ENCODE measurements at places on chromosomes 3 and 15.

DNA sequence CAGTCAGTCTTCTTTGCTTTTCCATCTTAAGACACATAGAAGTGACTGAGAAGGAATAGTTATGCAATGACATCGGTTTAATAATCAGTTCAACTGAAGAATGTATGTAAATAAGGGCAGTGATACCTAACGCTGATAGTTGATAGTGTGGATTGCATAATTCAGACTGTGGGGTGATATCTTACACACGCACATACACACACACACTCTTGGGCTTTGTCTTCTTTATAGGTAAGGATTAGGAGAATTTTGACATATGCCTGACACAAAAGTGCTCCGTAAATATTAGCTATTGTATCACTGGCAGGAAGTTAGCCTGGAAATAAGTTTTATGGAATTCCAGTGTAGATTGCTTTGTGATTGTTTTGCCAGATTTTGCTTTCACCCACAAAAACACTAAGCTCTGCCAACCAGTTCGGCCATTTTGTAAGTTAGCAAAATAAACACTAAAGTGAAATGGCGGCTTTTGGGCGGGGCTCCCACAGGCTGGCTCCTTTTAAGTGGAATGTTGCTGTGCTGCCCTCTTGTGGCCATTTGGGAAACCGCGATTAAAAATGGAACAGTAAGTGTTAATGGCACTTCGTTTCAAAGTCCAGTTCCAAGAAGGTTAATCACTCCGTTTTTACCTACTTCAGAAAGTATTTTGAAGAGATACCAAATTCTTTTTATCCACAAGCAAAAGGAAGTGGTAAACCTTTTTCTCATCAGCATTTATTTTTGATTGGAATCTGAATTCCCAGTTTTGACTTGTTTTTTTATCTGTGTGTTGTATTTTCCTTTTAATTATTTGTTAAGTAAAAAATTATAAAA, 17.7 kb downstream of the CHD2 start:
- peak; percentile 93 for DNase-seq

- no peak for DNase-seq
Measured at GRCh38 chr3:29083081-29083480, 197.8 kb upstream of the RBMS3 start.

GRCh38 chr15:101276501-101277037, 716 bp downstream of the SELENOS start:
- DNase-seq = no peak

DNA sequence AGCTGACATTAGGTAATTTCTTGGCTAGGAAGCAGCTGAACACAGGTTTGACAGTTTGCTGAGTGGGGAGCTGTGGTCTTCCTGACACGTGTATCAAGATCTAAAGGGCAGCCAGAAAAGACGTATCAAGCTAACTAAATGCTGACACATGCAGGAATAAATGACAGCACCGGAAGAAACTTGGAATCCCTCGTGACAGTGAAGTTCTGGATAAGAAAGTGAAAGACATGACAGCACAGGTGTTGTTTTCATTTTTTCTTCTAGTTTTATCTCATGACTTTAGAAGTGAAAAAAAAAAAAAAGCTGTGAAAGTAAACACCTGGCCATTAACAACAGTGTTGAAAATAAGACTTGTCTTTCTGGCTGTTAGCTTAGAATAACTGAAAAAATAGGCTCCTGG, 48.7 kb downstream of the FGF7 start:
- no peak for DNase-seq

GRCh38 chr3:29026286-29026685, 254.6 kb upstream of the RBMS3 start:
- no peak for DNase-seq

DNA sequence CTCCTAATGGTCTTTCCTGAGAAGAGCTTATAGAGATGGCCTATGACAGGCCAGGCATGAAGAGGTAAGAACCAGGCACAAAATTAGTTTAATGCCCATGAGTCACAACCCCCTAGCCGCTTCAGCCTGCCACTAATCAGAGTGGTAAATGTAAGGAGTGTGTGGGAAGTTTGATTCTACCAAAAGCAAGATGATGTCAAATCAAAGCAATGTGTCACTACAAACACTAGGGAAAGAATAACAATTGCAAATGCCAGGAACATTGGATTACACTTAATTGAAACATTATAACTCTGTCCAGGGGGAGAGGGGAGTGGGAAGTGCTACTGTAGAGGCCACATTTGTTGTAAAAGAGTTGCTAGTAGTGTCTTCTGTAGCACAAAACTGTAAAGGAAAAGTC, 596.6 kb upstream of the AGTR1 start:
- DNase-seq = no peak

GRCh38 chr15:54082836-54083492, 104.7 kb downstream of the UNC13C start:
- DNase-seq = no peak

DNA sequence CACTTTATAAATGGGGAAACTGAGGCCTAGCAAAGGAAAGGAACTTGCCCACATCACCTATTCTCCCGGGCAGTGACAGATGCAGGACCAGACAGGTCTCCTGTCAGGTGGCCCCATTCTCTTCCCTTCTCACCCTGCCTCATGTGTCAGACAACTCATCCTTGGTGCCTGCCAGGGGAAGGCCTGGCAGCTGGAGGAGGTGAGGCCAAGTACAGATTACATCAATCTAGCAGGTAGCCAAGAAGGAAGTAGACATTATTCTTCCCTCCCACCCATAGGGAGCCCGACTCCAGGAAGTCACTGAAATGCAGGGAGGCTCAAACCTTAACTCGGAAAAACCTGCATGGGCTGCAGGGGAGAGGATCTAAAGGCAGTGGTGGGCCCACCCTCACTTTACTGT, 39.6 kb downstream of the DAPK2 start:
- DNase-seq = no peak

GRCh38 chr3:71066849-71067261, 516.7 kb downstream of the FOXP1 start:
- DNase-seq = no peak

GRCh38 chr15:84081391-84082168, 154.0 kb upstream of the GOLGA6L4 start:
- no peak for DNase-seq

- DNase-seq = no peak
Measured at GRCh38 chr15:44710236-44711095, 657 bp downstream of the PATL2 start.

DNA sequence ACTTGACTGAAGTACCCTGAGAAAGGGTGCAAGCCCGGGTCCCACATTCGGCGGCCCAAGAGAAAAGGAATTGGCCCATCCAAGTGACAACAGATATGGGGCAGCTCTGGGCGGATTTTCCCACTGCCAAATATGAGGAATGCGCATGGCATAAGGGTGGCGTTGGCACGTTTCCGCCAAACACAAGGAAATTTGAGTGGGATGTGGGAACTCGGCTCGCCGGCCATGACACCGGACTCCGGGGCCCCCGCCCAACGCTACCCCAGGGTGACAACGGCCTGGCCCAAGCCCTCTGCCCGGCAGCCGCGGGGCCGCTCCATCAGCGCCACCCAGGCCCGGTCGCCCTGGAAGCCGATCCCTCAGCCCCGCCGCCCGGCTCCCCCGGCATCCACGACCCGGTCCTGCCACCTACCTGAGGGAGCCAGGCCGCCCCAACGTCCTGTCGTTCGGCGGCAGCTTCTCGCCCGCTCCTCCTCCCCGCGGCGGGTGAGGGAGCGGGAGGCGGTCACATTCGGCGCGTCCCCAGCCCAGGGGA, 449 bp downstream of the RAF1 start:
- DNase-seq = no peak

DNA sequence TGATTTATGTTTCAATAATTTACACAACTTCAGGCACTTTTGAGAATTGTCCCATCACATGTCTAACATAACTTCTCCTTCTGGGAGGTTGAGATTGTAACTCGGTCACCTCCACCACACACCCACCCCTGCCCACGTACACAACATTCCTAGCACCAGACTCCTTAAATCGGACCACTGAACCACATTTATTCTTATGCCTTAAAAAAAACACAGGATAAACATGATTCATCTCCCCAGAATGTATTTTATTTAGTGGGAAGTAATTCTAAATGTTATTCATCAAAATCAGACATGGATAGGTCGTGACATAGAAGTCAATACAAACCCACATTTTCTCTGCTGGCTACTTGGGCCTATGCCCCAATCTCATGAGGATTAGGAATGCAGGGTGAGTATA, 3.0 kb downstream of the SNTN start:
- DNase-seq = no peak

- DNase-seq = no peak
Measured at GRCh38 chr3:66851894-66852613, 146.1 kb upstream of the KBTBD8 start.

DNA sequence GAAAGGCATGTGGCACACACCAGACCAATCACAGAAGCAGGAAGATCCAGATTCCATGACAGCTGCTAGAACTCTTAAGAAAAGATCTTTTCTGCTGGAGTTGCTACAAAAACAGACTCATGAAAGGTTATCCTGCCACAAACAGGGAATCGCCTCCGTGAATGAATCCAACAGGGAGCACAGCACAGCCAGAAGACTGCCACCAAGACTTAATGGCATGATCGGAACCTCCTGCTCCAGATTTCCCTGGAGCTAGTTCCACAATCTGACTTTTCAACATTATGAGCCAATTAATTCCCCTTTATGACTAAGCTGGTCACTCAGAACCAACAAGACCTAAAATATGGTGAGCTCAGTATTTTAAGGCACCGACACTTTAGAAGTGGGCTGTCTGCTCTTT, 232.5 kb downstream of the FOXP1 start:
- DNase-seq = no peak

DNA sequence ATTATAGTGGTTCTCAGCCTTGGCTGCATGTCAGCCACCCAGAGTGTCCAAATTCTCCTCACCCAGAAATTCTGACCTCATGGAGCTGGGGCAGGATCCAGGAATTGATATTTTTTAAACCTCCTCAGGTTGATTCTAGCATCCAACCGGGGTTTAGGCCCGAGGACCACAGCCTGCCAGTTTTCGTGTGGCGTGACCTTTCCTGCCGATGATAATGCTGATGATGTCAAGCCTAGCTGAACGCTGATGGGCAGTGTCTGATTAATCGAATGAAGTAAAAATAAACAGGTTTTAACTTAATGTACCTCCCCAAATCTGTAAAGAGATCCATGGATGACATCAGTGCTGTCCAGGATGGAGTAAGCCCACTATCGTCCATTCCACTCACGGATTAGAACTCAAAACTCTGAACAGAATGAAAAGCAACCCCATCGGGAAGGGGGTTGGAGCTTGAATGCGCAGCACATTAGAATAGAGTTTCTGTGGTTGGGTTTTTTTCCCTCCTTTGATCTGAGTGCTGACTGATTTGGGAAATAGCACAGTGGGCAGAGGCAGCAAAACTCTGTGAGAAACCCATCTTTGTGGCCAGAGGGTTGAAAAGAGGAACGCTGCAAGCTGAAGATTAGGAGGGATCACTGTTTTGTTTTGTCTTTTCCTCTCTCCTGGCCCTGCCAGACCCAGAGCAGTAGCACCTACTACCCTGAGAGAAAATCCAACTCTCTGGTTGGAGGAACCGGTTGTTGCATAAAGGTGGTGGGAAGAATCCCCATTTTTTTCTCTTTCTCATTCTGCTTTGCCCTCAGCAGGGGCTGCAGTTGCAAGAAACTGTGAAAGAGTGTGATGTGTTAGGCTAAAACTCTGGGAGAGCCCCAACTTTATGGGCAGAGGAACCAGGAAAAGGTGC, 153.9 kb downstream of the APBA2 start:
- DNase-seq = no peak

GRCh38 chr3:143307613-143308183, 188.1 kb downstream of the CHST2 start:
- DNase-seq = no peak

- DNase-seq = no peak
Measured at GRCh38 chr15:96046620-96047240, 283.8 kb upstream of the NR2F2 start.

- DNase-seq = no peak
Measured at GRCh38 chr3:52763466-52763865, 7.3 kb downstream of the NEK4 start.

DNA sequence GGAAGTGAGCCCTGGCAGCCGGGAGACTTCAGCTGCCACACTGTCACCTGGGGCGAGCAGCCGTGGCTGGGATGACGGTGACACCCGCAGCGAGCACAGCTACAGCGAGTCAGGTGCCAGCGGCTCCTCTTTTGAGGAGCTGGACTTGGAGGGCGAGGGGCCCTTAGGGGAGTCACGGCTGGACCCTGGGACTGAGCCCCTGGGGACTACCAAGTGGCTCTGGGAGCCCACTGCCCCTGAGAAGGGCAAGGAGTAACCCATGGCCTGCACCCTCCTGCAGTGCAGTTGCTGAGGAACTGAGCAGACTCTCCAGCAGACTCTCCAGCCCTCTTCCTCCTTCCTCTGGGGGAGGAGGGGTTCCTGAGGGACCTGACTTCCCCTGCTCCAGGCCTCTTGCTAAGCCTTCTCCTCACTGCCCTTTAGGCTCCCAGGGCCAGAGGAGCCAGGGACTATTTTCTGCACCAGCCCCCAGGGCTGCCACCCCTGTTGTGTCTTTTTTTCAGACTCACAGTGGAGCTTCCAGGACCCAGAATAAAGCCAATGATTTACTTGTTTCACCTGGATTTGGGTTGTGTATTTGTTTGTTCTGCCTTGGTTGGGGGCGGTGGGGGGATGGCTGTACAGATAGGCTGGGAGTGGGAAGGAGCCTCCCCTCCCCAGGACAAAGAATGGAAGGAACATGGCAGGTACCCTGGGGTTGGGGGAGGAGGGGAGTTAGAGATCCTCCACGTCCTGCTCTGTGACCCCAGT, 2.9 kb upstream of the GRM2 start:
- DNase-seq = no peak

DNA sequence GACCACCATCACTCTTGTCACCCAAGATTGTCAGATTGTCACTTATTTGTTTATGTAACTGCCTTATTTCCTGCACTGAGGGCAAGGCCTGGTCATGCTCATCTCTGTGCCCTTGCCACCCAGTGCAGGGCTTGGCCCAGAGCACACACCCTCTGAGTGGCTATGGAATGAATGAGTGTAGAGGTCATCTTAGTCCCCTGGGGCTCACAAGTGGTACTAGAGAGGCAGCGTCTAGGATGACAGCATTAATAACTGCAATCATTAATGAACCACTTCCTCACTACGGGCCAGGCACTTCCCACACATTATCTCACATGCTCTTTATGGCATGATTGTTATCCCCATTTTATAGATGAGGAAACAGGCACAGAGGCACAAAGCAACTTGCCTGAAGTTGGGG, 117.0 kb downstream of the SMAD6 start:
- DNase-seq = no peak

DNA sequence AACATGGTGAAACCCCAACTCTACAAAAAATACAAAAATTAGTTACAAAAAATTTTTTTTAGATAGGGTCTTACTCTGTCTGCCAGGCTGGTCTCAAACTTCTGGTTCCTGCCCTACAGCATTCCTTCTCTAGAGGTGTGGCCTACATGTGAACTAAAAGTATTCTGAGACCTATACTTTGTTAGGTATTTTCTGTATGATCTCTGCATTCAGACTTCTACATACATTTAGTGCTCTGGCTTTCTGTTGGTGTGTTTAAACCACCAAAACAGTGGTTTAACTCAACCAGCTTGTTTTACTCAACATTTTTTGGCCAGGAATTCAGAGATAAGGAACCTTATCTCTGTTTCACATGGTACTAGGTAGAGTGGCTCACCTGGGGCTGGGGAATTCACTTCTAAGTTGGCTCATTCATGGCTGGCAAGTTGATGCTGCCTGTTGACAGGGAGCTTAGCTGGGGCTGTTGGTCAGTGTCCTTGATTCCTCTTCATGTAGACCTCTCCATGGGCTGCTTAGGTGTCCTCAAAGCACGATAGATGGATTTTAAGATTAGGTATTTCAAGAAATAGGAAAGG, 41.4 kb upstream of the BSN start:
- DNase-seq = no peak

- DNase-seq = no peak
Measured at GRCh38 chr3:51354731-51355615, 30.1 kb upstream of the MANF start.

GRCh38 chr3:38580450-38581382, 68.8 kb downstream of the SCN5A start:
- DNase-seq = no peak

Data from stimulated activated CD8-positive, alpha-beta memory T cell treated with anti-CD3 and anti-CD28 coated beads, Interleukin-15, amount 100 ng/mL, for 1 hour (primary cell).